Stomach (tissue), 19 donors: ENCODE measurements at places on chromosomes 3 and 15. TPM values are rescaled to one million over a fixed set of nuclear protein-coding genes. Genes with fewer than 3 reads are reported as not detected.

Gene PODXL2
- polyA plus RNA-seq = 11.6 TPM

Gene TRANK1
- polyA plus RNA-seq = 1.2 TPM

Gene ITIH1
- polyA plus RNA-seq = not detected

Gene RPL32
- 3,985 TPM for polyA plus RNA-seq

Gene SRGAP3
- polyA plus RNA-seq = 2.6 TPM
